T-helper 2 cell (primary cell): ENCODE measurements at places on chromosomes 4 and X.

- DNase-seq, result no peak
Measured at GRCh38 chr4:145804116-145804515, 124.2 kb downstream of the C4orf51 start.

DNA sequence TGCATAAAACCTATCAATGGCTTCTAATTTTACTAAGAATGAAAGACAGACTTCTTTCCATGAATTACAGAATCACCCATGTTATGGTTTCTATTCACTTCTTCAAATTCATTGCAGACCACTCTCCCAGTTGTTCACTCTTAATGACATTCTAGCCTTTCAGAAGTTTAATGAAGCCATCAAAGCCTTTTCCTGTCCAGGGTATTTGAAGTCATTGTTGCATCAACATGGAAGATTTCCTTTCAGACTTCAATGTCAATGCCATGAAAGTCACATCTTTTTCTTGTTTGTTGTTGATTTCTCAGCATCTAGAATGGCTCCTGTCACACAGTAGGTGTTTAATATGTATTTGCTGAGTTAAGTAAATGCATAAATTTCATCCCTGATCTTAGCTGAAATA, 48.1 kb upstream of the ARSJ start:
- no peak for DNase-seq

DNA sequence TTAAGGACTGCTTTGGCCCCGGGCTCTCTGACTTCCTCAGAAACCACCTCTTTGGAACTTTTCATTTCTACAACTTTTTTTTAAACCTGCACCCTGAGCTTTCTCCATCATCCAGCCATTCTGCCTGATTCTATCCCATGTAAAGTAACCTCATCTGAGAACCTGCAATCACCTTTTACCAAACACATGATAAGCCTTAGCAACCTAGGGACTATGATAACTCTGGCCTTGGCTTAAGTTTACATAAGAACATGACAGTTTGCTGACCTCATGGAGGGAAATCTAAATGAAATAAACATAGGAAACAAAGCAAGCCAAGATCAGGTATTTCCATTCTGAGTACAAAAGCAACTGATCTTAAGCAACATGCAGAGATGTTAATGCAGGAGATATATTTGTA, 15.7 kb upstream of the TMEM150C start:
- DNase-seq, result no peak

DNA sequence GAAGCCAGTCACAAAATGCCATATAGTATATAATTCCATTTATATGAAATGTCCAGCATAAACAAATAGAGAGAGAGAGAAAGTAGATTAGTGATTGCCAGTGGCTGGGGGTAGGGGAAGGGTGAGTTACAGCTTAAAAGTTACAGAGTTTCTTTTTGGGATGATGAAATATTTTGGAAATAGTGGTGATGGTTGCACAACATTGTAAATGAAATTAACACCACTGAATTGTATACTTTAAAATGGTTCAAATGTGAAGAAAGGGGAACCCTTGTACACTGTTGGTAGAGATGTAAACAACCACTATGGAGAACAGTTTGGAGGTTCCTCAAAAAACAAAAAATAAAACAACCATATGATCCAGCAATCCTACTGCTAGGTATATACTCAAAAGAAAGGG, 131.2 kb upstream of the GPC4 start:
- no peak for DNase-seq

GRCh38 chr4:144716778-144717177, 70.8 kb downstream of the HHIP start:
- no peak for DNase-seq

- no peak for DNase-seq
Measured at GRCh38 chr4:34534916-34535315, 1709.4 kb downstream of the ARAP2 start.

- no peak for DNase-seq
Measured at GRCh38 chr4:160493206-160493605, 1390.3 kb downstream of the RAPGEF2 start.

DNA sequence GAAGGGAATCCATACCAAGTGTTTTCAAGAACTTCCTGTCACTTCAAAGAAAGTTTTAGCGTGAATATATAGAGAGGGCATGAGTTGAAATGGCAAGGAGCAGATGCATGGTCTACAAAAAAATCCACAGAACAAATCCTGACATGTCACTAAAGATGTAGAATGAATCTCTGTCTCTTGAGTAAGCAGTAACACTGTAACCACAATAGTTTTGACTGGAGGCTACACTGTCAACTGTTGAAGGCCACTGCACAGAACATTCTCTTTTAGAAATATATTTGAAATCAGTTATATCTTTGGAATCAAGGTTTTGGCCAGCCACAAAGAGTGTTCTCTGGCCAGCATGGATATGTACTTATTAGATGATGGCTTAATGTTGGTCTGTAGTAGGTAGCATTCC, 83.8 kb downstream of the VCX3B start:
- no peak for DNase-seq

DNA sequence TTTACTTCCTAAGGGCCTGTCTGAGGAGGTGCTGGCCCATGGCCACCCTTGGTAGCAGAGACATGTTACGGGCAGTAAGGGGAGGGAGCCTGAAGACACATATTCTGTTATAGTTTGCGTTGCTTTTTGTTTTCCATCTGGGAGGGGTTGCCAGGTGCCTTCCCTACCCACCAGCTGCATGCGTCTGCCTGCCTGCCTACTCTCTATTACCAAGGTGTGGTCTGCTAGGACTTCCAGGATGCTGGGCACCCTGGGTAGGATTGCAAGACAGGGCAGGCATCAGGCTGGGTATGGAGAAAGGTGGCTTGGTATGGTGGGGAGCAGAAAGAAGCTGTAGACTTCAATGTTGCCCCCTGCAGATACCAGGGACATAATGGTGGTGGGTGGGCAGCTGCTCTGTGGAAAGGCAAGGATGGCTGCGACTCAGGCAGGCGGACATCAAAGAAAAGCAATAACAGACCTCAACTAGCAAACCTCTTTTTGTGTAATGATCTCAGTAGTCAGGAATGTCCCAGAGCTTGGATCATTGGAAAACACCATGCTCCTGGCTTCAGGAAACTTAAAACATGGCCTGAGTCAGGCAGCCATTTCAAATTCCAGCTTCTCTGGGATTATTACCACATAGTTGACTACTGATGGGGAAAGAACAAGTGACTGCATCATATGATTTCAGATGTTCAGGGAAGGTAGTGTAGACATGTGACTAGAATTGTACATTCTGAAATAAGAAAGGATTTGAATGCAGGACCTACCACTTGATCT, 67.8 kb downstream of the HOPX start:
- DNase-seq, result no peak

DNA sequence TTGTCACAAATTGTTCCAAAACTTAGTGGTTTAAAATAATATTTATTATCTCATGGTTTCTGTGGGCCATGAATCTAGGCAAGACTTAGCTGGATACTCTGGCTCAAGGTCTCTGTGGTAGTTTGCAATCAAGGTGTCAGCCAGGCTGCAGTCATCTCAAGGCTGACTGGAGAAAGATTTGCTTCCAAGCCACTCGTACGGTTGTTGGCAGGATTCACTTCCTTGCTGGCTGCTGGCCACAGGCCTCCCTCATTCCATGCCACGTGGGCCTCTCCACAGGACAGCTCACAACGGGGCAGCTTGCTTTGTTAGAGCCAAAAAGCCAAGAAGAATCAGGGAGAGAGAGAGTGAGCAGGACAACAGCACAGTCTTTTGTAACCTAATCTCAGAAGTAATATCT, 101.4 kb downstream of the WWC2 start:
- no peak for DNase-seq

DNA sequence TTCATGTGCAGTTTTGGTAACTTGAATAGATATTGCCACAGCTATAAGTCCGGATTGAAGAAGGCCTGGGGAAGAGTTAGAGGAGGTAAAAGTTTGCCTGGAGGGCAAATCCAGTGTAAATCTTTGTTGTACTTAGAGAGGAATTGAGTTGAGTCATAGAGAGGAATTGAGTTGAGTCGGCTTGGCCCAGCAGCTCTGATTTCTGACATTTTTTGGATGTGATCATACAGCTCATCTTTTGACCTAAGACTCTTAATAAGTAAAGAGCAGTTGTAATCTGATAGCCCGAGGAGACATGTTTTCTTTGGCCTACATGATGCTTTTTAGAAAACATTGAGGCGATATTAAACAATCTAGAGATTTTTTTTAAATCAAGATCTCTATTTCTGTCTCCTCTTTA, 3.9 kb downstream of the KIT start:
- DNase-seq, result no peak

- DNase-seq, result no peak
Measured at GRCh38 chrX:31508338-31508737, 436.5 kb upstream of the FTHL17 start.

- DNase-seq, result no peak
Measured at GRCh38 chr4:36111172-36111571, 133.1 kb downstream of the ARAP2 start.

GRCh38 chrX:97527725-97528124, 644.0 kb downstream of the RPA4 start:
- no peak for DNase-seq

- DNase-seq, result no peak
Measured at GRCh38 chrX:155020591-155020990, 1.9 kb downstream of the F8 start.

- no peak for DNase-seq
Measured at GRCh38 chr4:171582961-171583581, 230.1 kb upstream of the GALNTL6 start.

DNA sequence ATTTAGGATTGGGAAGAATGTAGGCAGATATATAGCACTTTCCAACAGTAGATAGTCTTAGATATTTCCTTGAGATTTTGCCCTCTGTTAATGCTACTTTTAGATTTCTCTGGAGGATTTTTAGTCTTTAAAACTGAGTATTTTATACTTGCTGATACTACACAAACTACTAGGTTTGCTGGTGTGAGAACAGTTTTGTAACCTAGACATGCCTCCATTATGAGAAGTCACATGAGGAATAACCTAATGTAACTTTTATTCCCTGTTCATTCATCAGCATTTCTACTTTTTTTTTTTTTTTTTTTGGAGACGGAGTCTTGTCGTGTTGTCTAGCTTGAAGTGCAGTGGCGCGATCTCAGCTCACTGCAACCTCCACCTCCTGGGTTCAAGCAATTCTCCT, 137.2 kb downstream of the RAPGEF2 start:
- no peak for DNase-seq

- DNase-seq, result no peak
Measured at GRCh38 chrX:120755066-120755846, 120.4 kb downstream of the CT47B1 start.

DNA sequence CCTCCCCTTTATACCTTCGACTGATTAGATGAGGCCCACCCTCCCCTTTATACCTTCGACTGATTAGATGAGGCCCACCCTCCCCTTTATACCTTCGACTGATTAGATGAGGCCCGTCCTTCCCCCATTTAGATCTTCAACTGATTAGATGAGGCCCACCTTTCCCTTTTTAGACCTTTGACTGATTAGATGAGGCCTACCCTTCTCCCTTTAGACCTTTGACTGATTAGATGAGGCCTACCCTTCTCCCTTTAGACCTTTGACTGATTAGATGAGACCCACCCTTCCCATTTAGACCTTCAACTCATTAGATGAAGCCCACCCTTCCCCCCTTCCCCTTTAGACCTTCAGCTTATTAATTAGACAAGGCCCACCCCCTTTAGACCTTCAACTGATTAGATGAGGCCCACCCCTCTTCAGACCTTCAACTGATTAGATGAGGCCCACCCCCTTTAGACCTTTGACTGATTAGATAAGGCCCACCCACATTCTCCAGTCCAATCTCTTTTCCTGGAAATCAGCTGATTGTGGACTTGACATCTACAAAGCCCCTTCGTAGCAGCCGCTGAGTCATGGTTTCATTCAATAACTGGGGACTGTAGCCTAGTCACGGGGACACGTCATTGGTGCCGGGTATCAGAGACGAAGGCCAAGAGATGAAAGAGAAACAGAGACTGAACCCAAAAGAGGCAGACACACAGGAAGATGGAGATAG, 28.8 kb upstream of the IL3RA start:
- DNase-seq, result no peak

DNA sequence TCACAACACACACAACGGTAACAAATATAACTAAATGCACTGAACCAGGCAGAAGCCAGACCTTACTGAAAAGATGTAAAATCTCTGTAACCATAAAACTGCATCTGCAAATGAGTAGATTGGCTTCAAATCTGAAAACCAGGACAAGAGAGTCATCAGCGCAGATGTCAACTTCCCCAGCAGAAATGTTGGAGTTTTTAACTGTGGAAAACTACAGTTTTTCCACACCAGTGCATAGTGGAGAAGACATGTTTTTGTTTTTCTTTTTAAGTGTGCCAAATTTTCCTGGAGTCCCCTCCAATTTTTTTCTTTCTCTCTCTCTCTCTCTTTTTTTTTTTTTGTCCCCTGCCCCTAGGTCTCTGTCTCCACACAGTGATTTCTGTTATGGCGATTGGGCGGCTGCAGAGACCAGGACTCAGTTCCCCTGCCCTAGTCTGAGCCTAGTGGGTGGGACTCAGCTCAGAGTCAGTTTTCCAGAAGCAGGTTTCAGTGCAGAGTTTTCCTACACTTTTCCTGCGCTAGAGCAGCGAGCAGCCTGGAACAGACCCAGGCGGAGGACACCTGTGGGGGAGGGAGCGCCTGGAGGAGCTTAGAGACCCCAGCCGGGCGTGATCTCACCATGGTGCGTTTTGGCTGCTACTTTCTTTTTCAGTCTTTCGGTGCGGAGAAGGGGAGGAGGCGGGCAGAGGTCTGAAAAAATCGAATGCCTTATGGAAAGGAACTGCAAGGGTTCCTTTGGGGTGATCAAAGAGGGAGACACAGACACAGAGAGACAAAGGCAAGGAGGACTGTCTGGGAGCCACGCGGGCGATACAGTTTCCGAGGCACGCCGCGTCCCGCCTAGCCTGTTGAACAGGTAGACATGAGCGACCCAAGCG, at the start of gene GUCY1A1:
Gene GUCY1A1, plus strand, starts transcription at position 505 of the 878 bp plus-strand sequence. CDS start 30,020 bp downstream, outside the sequence.
- no peak for DNase-seq

DNA sequence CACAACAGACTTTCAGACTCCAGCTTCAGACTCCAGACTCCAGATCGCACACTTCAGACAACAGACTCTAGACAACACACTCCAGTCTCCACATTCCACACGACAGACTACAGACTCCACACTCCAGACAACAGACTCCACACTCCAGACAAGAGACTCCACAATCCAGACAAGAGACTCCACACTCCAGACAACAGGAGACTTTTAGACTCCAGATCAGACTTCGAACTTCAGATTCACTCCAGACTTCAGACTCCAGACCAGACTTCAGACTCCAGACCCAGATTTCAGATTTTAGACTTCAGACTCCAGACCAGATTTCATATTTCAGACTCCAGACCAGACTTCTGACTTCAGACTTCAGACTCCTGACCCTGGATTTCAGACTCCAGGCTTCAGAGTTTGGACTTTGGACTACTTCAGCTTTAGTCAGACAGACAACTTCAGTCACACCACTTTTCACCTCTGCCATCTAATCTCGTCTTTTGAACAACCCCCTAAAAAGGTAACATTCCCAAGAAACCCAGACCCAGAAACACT, 29.0 kb upstream of the TLR2 start:
- DNase-seq, result no peak
